ENCODE measurements at places on chromosomes 4 and X.

DNA sequence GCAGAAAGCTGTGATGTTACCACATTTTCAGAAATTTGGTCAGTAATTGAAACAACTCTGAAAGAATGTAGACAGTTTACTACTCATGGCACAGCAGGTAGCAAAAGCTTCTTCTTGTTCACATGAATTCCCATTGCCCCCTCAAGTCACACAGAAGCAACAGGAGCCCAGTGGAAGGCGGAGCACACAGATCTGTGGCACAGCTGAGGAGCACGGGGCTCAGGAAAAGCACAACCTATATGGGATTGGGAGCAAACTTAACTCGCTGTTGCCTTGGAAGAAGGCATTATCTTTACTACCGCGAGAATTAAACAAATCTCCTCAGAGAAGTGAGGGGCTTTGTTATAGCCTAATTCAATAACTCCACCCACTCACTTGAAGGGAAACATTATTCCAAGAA, 358.5 kb downstream of the SPOCK3 start:
- DNase-seq: no peak

DNA sequence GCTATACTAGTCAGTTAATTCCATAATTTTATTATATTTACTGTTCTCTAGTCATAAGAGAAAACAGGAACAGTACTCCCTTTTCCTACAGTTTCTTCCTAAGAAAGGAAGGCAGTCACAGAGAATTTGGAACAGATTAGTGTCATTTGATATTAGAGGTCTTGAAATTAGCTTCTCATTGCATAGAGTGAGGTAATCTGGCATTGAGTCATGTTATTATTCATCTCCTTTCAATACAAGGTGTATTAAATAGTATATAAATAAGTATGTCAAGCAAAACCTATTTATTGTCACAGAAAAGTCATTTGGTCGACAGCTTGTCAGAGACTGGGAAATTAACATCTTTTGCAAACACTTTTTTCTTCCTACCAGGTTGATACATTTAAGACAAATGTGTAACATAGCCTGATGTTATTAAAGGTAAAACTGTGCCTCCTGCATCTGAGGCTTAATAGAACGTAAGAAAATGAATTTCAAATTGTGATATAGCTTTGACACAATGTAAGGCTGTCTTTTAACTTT, 753.1 kb upstream of the FRG1 start:
- DNase-seq: no peak

- DNase-seq: no peak
These were observed 192.2 kb downstream of the COMMD8 start for GRCh38 chr4:47271291-47271690.

DNA sequence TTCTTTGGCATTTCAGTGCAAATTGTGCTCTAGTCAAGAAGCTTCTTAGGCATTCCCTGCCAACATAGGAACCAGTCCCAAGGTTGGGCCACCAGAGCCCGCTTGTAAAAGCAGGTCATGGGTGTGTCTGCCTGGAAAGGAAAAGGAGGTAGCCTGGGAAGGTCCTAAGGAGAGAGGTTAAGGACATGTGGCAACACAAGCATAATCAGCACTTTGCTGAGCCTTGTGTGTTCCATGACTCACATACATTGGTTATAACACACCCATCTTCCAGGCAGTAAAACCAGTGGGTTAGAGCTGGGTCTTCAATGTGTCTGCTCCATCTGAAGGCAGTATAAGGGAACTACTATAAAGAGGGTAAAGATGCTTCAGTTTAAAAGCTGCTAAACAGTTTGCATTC, 165.0 kb downstream of the FHIP1A start:
- DNase-seq: no peak

- DNase-seq: no peak
These were observed 53.0 kb upstream of the MMAA start for GRCh38 chr4:145566086-145566708.

- no peak for DNase-seq
These were observed 27.6 kb downstream of the SMIM20 start for GRCh38 chr4:25941457-25942221.

Data from hypothalamus (tissue), 51 donors.